Activated CD8-positive, alpha-beta memory T cell treated with anti-CD3 and anti-CD28 coated beads for 1 hour (primary cell): ENCODE measurements at places on chromosomes 16 and 17.

GRCh38 chr16:73298562-73298961, 250.6 kb upstream of the ZFHX3 start:
- no peak for DNase-seq

GRCh38 chr17:4747847-4748246, 8.1 kb upstream of the CXCL16 start:
- no peak for DNase-seq

DNA sequence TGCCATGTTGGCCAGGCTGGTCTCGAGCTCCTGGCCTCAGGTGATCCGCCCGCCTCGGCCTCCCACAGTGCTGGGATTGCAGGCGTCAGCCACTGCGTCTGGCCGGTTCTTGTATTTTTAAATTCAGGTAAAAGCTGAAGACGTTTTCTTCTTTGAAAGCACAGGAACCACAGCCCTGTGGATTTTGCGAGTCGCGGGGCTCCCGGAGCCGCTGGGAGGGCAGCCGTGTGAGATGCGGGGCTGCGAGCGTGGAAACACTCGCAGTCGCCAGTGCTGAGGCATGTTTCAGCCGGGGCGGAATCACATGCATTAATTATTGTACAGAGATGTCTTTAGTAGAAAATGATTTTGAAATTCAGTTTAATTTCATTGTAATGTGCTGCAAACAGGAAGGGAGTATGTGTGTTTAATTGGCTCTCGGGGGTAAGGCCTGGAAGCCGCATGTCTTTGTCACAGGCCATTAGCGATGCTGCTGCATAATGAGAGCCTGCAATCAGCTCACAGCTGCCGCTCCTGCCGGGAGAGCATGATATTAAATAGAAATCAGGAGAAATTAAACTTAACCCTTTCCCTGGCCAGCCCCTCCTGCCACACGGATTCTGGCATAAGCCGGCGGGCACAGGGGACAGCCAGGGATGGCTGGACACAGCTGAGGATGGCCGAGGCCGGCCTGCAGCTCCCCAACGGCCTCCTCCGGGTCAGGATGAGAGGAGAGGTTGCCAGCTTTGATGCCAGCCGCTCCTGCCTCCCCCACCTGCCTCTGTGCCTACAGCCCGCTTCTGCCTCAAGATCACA, 35.4 kb upstream of the CDH15 start:
- DNase-seq, result no peak

GRCh38 chr17:73564843-73565242, 79.4 kb downstream of the SDK2 start:
- no peak for DNase-seq

GRCh38 chr17:55561973-55562495, 50.8 kb upstream of the SMIM36 start:
- no peak for DNase-seq
